ENCODE measurements at places on chromosomes 5 and 9.

GRCh38 chr5:79582186-79582585, 30.1 kb upstream of the TENT2 start:
- no peak for DNase-seq

DNA sequence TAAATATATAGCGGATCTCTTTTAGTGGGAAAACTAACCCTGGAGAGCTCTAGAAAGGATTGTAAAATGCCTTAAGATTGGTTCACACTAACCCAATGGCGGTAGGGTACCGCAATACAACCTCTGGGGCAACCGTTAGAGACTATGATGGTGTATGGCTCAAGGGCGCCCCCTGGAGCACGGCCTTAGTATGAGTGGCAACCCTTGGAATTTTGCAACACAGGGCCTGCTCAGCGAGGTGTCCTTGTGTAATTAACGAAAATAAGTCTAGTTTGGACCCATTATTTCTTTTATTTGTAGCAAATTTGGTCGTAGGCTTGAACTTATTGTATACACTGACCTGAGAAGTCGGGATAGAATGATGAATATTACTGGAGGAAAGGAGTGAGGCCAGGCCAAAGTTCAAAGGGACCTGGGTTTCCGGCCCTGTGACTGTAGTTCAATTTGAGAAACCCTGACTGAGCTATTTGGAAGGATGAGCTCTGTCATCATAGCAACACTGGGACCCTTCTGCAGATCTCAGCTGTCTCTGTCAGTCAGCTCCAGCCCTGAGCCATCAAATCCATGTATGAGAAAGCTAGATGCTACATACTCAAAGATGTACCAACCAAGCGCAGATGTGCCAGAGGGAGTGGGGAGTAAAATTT, 54.8 kb downstream of the CAMK4 start:
- DNase-seq = peak; percentile 78

GRCh38 chr9:21689854-21690253, 112.6 kb upstream of the MTAP start:
- no peak for DNase-seq

DNA sequence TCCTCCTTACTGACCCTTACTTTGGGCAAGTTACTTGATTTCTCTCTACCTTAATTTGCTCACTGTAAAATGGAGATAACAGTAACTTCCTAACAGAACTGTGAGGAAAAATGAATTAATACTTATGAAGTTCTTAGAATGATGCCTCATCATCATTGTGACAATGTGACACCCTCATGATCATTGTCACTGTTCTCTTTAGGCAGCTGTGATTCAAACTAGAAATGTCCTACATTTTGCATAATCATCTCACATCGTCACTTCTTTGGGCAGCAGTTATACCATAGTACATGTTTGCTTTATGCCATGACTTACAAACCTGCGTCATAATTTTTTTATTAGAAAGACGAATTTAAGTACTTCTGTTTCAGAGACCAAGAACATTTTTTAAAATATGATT, 9.7 kb downstream of the SLC30A5 start:
- DNase-seq = no peak

- no peak for DNase-seq
These were observed 71.7 kb upstream of the RAD23B start for GRCh38 chr9:107211284-107211923.

GRCh38 chr9:113901221-113901688, 25.1 kb downstream of the ZNF618 start:
- DNase-seq = no peak

- DNase-seq = no peak
These were observed 8.5 kb upstream of the PPIC start for GRCh38 chr5:123044926-123045617.

- DNase-seq = no peak
These were observed 3.1 kb upstream of the FBXL7 start for GRCh38 chr5:15496886-15497285.

DNA sequence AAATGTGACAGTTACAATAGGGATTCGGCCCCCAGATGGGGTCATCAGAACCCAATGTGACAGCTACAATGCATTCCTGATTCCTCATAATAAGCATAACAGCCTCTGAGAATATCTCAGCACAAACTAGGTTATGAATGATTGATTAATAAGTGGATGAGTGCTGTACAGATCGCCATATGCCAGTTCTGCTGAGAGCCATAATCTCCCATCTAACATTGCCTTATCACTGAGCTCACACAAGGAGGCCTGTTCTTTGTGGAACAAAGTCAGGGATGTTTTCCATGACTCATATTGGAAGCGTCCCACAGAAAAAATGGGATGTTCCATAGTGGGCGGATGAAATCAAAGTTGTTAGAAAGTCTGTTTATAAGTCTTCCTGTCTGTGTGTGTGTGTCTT, 89.6 kb downstream of the KIF4B start:
- no peak for DNase-seq

- DNase-seq = no peak
These were observed 471.3 kb downstream of the TMEM232 start for GRCh38 chr5:110255194-110255593.

GRCh38 chr9:6305954-6306563, 22.1 kb upstream of the TPD52L3 start:
- no peak for DNase-seq

DNA sequence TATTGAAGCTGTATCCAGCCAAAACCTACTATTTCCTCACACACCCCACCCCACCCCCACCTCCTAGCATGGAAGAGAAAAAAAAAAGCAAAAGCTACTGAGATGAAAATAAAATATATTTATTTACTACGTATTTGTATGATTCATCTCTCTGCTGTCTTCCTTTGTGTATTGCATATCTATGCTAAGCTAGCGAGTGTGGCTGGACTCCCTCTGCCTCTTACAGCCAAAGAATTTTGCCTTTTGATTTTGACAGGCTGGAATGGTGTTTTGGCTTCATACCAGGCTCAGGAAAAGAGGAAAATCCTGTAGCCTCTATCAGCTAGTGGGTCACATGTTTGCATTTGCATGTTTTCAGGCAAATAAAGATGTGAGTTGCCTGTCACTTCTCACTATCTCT, 2.2 kb downstream of the ABLIM3 start:
- DNase-seq = no peak

- no peak for DNase-seq
These were observed 103.0 kb upstream of the CTSL start for GRCh38 chr9:87622923-87623322.

- DNase-seq = no peak
These were observed 333.6 kb upstream of the DAB2 start for GRCh38 chr5:39758426-39758825.

DNA sequence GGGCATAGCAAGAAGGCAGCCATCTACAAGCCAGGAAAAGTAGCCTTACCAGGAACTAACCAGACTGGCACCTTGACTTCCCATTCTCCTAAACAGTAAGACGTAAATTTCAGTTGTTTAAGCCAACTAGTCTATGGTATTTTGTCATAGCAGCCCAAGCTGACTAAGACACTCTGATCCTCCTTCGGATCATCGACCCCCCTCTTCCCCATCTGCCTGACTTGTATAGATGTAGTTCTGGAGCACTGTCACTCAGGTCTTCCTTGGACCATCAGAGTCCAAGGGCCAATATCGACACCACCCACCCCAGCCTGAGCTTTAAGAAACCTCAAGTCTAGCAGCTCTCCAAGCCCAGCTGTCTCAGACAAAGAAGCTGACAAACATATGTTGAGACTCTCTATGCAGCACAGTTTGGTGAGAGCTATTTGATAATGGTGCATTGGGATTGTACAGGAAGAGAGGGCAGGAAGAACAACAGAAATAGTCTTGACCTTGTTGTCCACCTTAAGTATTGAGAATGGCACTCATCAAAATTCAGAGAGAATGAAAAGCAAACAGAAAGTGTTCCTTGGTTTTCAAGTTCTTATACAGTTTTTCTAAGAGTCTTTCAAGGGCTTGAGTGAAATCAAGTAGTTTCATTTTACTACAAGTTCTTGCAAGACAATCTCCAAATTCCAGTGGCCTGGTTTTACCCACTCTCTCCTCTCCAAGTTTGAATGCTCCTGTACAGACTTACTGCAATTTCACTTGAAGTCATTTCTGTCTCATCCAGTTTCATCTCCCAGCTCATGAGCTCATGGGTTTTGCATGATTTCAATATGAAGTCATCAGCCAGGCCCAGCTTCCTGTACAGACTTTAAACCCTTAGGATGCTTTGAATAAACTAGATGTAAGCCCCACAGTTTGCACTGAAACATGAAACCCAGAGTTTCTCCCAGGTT, 122.3 kb upstream of the RAI14 start:
- no peak for DNase-seq

DNA sequence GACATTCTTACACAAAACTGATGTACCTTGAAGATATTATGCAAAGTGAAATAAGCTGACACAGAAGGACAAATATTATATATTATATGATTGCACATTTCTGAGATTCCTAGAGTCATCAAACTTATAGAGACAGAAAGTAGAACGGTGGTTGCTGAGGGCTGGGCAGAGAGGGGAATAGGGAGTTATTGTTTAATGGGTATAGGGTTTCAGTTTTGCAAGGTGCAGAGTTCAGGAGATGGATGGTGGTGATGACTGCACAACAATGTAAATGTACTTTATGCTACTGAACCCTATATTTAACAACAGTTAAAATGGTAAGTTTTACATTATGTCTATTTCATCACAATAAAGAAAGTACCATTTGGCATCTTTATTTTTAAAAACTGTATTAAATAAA, 315.8 kb upstream of the POU5F2 start:
- DNase-seq = no peak

DNA sequence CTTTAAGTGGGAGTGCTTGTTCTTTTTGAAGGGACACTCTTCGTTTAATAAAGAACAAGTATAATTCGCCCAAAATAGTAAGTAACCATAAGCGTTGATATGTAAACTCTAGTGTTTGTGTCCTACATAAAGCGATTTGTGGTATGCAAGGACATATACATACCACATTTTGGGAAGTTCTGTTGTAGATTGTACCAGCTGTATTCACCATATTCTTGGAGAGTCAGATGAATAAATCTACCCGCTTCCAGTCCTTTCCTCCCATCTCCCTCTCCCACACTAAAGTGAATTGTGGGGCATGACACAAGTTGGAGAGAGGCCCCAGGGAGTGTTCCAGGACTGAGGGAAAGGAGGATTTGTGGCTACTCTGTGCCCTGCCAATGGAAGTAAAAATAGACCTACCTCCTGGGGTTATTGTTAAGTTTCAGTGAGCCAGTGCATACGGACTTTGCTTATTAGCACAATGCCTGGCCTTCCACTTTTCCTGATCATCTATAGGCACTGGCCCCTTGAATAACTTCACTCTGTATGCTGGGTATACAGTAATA, 40.6 kb downstream of the ARHGAP26 start:
- no peak for DNase-seq

DNA sequence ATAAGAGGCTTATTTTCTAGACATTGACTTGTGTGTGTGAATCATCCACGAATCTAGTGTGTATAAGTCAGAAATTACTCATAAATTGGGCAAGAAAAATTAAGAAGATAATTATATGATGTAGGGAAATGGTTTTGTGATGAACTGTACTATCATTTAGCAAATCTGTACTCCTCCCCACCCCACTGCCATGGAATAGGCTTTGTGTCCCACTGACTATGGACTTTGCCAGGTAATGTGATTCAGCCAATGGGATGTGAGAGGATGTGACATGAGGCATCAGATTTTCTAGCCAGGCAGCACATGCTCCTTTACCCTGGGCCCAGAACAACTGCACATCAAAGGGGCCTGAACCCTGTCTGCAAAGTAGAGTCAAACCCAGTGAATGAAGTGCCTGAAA, 406.6 kb downstream of the CTNND2 start:
- DNase-seq = no peak

DNA sequence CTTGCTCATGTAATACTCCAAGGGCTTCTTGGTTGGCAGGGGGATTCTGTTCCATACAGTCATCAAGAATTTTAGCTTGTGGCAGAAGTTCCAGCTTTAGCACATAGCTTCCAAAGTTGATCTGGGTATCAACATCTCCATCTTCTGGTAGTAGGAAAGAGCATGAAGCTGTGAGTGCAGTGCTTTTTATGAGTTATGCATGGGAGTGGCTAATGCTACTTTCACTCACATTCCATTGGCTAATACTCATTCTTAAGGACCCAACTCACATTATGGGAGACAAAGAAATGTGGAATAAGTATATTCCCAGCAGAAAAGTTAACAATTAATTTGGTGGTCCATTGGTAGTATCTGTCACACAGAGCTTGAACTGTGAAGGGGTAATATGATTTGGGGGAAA, 194.2 kb upstream of the CHD1 start:
- no peak for DNase-seq

DNA sequence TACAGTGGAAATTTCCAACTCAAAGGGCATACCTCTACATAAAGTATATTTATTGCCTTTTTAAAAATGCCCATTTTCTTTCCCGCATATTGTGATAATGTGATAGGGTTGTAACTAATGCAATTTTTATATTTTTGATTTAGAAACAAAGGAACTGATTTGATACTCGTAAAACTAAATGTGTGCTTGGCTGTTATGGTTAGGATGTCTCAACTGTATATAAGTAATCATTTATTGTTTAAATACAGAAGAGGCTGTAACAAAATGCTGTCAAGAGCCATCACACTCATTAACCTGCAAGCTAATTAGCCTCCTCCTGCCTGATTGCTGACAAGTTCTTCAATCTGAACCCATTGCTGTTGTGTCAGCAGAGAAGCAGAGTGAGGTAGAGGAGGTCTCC, 149.2 kb downstream of the PBX3 start:
- DNase-seq = no peak

GRCh38 chr9:92455217-92455616, 27.1 kb downstream of the ASPN start:
- DNase-seq = no peak

GRCh38 chr5:36841677-36842076, 34.9 kb upstream of the NIPBL start:
- DNase-seq = no peak
